Stimulated activated CD8-positive, alpha-beta memory T cell treated with anti-CD3 and anti-CD28 coated beads, Interleukin-4, amount 100 ng/mL, for 4 hours (primary cell): ENCODE measurements at places on chromosomes 7 and 10.

DNA sequence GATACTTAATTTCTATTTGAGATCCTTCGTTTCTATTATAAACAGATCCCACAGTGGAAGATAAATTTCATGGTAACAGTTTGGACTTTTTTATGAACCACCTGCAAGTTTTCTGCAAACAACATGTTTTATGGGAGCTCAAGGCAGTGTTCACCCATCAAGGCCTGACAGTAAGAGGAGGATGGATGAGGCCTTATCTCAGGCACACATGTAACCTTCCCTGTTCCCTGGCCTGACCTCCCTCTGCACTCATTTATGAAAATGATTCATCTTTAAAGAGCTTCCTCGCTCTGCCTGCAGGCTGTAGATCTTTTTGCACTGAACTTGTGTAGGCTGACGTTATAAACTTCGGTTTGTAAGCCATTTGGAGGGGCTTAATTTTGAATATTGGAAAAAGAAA, 500.1 kb downstream of the GATA3 start:
- DNase-seq: no peak

DNA sequence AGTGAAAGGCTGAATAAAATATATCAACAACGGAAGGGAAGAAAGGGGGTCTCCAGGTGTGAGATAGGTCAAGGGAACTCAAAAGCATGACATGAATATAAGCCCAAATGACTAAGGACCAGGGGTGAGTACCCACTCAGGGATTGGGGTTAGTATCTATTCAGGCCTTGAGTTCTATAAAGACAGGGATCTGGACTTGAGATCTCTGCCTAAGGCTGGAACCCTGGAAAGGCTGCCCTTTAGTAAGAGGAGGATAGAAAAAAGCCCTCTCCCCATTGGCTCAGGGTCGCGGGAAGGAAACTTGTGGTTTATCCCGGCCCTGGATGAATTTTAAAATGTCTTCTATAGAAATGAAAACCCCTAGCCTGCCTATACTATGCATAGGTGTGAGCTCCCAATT, 2.4 kb upstream of the ITPRIP start:
- DNase-seq: no peak

DNA sequence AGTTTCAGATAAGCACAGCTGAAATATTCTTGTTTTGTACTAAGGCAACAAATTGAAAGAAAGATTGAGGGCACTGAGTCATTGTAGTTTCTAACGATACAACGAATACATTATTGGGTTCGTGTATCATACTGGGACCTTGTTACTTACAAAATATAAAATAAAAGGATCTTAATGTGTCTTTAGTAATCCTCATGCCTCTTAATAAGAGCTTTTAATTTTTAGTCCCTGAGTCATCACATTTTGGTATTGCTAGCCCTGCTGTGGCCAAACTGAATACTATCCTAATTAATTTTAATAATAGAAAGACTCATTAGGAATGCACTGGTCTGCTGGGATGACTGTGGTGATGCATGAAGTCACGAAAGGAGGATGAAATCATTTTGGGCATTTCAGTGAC, 309.7 kb downstream of the EXOC4 start:
- no peak for DNase-seq

- DNase-seq: no peak
These were observed 35.7 kb upstream of the SDK1 start for GRCh38 chr7:3265388-3265787.

- DNase-seq: no peak
These were observed 107.3 kb downstream of the SNX10 start for GRCh38 chr7:26398756-26399509.

DNA sequence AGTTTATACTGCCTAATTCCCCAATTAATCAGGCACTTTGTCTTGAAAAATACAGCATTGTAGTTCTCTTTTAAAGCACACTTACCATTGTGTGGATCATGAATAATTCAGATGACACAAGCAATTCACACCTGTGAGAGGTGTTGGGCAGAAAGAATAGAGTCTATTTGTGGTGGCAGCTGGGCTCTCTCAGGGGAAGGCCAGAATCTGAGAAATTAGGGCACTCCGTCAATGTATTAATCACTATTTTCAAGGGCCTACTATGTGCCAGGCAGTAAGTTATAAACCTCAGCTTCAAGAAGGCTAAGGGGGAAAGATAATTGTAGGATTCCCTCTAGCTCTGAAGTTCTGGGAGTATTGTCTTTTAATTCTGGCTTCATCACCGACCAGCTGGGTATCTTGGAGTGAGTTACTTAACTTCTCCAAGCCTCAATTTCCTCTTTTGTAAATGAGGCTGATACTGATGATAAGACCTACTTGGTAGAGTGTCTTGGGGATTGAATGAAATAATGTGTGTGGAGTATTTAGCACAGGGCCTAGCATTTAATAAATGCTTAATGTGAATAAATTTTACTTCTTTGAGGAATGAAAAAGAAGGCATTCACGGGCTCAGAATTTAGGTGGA, 2.5 kb downstream of the CHN2 start:
- no peak for DNase-seq

DNA sequence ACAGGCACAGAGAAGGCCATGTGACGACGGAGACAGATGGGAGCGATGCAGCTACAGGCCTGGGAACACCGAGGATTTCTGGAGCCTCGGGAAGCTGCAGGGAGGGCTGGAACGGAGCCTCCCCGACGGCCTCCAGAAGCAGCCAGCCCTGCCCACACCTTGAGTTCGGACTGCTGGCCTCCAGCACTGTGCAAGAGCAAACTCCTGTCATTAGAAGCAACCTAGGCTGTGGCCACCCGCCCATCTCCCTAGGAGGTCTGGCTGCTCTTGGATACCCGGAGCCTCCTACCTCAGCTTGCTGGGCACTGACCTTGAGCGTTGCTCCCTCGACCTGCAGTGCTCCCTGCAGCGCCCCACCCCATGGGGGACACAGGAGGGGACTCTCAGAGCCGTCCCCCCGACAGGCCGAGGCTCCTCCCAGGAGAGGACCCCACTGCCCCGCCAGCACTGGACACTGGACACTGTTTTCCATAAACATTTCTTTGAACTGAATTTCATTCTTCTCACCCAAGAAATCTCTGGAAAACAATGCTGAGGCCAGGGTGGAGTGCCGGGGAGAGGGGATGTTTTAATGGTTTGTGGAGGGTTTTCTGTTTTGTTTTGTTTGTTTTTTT, 22.5 kb upstream of the TNRC18 start:
- DNase-seq: no peak

DNA sequence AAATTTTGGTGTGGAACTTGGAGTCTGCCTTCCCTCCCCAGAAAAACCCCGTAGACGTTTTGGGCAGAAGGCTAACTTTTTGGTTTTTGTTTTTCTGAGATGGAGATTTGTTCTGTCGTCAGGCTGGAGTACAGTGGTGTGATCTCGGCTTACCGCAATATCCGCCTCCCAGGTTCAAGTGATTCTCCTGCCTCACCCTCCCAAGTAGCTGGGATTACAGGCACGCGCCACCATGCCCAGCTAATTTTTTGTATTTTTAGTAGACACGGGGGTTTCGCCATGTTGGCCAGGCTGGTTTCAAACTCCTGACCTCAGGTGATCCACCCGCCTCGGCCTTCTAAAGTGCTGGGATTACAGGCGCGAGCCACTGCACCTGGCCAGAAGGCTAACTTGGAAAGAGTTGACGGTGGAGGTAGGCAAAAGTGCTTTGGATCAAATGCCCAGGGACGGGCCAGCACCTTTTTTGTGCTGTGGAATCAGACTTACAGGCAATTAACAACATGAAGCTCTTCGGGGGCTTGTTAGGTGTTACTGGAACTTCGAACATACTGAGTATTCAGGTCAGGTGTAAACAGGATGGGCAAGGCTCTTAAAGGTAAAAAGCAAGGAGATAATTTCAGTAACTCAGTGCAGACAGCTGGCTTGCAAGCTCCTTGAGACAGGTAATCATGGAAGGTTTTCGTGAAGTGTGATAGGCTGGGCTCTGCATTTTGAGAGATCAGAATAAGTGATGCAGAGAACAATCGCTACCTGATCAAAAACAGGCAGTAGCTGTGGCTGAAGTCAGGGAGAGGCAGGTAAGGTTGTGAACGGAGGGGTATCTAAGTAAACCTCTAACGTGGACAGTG, 1.8 kb downstream of the PPP1R35 start:
- no peak for DNase-seq

- DNase-seq: no peak
These were observed 324.5 kb downstream of the PHF14 start for GRCh38 chr7:11298220-11298619.

DNA sequence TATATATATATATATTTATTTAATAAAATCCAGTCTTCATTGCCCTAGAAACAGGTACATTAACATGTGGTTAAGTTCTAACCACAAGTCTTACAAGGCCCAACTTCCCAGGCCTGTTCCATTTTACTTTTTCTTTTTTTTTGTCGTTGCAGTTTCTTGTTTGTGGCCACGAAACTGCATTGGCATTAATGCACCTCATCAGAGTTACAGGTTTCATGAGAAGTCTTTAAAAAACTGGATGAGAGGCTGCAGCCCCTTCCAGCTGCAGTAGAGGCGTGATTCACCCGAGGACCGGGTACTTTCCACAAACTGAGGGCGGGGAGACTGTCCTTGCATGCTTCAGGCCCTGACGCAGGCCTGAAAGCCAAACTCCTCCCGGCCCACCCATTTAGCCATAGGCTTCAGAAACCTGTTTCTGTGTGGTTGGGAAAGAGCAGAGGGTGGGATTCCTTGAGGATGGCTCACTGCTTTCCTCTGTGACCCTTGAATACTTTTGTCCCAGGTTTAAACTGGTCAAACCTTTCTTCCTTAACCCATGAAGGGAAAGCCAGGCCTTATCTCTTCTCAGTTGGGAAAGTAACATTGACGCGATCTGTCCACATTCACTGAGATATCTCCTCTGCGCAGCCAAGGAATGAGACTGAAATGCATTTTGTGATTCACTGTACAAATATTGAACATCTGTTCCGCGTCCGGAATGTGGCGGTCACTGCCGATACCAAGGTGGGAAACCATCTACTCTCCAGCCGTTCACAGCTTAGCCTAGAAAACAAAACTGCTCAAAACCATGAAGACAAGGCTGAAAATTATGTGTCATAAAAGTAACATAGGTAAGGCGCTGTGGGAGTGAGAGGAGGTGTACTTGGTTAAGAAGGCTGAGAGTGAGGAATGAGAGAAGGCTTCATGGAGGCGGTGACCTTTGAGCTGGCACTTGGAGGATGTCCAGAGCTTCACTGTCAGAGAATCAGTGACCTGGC, 311.7 kb downstream of the GATA3 start:
- DNase-seq: peak; percentile 26

GRCh38 chr10:100370714-100371481, 23.9 kb downstream of the SCD start:
- peak; percentile 19 for DNase-seq

DNA sequence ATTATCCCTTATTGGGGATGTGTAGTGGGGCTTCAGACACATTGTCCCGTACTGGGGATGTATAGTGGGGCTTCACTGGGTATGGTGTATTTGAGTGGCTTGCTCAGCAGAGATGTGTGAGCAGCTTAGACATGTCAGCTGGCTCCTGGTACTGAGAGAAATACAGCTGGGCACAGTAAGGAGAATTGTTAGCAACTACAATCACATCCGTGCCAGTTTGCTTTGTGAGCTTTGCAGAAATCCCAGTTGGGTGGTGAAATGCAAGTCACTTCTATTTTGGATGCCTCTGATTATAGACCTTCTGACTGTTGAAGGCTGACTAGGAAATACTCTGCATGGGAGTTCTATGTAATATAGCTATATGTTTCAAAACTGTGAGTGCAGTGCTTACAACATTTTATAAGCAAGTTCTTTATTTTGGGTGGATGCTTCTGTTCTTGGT, 10.8 kb downstream of the CCNY start:
- no peak for DNase-seq

GRCh38 chr7:87982116-87982515, 48.1 kb downstream of the ADAM22 start:
- DNase-seq: no peak

DNA sequence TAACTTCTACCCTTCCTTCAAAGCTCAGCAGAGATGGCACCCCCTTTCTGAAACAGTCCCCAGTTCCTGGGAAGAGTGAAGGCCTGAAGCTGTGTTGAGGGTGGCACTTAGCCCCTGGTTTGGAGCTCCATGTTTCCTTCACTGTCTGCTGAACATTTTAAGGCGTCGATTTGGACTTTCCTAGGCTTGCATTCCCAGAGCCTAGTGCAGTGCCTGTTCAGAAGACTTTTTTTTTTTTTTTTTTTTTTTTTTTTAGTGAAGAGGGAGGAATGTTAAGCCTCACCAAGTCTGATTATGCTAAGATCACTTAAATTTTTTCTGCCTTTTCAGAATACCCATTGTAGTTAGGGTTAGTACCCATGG, 97.0 kb downstream of the PFKFB3 start:
- DNase-seq: no peak

- no peak for DNase-seq
These were observed 1114.7 kb downstream of the CNTNAP2 start for GRCh38 chr7:147231275-147231674.

- DNase-seq: no peak
These were observed 65.8 kb downstream of the APBB1IP start for GRCh38 chr10:26503911-26504310.

DNA sequence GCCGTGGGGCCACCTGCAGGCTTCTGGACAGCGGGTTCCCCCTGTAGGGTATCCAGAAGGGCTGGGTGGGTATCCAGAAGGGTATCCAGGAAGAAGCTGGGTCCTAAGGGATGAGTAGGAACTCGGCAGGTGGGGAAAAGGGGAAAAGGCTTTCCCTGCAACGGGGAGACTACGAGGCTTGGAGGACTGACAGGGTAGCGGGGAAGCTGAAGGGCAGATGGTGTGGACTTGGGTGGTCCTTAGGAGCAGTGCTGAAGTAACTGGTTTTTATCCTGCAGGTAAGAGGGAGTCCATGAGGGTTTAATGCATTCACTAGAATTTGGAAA, 525 bp downstream of the UBE2D4 start:
- DNase-seq: no peak
